ENCODE measurements at places on chromosomes 7 and 10.

DNA sequence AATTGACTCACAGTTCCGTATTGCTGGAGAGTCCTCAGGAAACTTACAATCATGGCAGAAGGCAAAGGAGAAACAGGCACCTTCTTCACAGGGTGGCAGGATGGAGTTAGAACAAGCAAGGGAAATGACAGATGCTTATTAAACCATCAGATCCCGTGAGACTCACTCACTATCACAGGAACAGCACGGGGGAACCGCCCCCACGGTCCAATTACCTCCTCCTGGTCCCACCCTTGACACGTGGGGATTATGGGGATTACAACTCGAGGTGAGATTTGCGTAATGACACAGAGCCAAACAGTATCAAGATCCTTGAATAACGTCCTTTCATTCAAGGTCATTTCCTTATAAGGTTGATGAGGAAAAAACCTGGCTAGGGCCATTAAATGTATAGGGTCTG is 176.6 kb downstream of the TPK1 start:
- no peak for DNase-seq

DNA sequence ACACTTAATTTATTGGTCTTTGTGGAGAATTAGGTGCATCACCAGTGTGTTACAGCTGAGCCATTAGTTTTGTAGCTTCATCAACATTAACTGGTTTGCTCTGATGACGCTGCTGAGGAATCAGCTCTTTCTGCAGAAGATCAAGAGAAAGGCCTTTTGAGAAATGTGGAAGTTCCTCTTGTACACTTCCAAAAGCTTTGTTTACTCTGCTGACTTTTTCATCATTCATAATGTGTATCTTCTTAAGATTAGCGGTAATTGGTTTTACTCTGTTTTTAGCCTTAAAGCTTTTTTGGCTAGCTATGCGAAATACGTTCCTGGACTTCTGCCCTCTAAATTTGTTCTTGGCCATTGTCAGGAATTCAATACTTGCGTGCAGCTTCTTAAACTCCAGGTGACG is 8.2 kb upstream of the PHYH start:
- DNase-seq: no peak

- no peak for DNase-seq
Measured at GRCh38 chr7:26127411-26127810, 24.6 kb upstream of the NFE2L3 start.

DNA sequence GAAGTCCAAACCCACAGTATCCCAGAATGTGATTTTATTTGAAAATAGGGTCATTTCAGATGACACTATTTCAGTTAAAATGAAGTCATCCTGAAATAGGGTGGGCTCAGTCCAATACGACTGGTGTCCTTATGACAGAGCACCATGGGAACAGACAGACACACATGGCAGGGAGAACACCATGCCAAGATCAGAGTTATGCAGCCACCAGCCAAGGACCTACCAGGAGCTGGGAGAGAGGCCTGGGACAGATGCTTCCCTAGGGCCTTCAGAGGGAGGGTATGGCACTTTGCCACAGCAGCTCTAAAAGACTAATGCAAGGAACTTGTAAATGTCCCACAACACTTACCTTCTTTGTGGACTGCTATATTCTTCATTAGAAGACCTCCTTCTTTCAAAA is 226.5 kb downstream of the NEBL start:
- DNase-seq: no peak

DNA sequence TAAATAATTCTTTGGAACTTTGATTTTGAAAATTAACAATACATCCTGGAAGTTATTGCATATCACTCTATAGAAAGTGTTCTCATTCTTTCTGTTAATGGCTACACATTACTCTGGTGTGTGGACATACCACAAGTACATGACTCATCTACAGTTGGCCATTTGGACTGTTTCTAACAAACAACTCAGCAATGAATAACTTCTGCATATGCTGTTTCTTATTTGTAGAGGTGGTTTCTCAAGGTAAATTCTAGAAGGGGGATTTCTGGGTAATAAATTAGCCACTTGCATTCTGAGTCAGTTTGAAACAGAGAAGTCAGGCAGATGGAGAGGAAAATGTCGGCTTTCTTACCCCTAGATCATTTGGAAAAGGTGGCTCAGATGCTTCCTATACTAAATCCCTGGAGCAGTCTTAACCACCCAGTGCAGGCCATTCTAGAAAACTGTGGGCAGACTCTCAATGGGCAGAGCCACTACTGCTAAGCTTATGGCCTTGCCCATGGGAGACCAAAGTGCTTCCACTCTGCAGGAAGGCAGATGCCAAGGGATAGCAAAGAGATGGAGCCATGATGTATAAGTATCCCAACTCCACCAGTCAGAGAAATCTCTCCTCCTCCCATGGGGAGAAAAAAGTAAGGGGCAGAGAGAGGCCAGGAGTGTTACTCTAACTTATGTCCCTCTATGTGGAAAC is 194.0 kb upstream of the PLPP4 start:
- DNase-seq: no peak

DNA sequence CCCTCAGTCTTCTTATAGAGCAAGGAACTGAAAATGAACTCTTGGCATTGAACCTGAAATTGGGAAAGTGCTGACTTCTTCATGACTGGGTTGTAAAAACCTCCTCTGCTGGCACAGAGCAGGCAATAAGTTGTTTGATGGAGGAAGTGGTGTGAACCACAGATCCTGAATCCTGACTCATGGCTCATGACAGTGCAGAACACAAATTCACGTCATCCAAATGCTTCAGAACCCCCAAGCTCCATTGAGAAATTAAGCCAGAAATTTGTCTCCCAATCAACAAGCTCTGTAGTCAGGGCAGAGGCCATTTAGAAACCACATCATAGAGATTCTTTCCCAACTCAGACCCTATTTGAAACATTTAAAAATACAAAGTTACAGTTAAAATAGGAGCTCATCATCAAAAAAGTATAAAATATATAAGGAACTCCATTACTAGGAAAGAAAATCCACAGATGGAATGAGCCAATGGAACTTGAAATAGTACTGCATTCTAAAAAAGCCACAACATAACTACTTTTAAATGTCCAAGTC is 10.3 kb upstream of the STK17A start:
- no peak for DNase-seq

DNA sequence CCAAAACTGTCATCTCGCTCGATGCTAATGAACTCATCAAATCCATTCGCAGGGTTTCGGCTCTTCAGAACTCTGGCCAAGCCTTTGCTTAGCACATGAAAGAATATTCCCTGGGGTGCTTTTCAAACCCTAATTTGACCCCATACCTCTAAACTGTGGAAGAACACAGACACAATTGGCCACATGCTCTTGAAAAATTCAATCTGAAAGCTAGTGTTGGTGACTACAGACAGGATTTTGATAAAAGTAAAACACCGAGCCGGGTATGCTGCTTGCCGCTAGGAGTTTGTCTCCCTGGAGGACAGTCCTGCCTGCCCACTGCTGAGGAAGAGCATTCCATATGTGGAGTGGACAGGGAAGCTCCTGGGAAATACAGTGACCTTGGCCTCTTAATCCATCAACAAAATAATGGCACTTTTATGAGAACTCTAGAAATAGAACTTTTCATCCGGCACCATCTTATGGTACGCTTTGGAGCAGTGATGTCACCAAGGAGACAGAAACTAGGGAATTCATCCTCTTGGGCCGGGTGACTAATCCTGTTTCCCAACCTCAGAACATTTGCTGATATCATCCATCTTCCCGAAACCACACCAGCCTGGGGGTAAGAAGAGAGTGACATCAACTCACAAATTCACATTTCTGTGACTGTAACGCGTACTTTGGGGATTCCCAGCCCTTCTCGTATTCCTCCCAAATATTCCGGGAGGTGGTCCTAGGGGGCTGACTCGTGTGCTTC is 34.2 kb downstream of the MTURN start:
- no peak for DNase-seq

GRCh38 chr10:130471486-130471885 is 335.3 kb downstream of the GLRX3 start:
- no peak for DNase-seq

DNA sequence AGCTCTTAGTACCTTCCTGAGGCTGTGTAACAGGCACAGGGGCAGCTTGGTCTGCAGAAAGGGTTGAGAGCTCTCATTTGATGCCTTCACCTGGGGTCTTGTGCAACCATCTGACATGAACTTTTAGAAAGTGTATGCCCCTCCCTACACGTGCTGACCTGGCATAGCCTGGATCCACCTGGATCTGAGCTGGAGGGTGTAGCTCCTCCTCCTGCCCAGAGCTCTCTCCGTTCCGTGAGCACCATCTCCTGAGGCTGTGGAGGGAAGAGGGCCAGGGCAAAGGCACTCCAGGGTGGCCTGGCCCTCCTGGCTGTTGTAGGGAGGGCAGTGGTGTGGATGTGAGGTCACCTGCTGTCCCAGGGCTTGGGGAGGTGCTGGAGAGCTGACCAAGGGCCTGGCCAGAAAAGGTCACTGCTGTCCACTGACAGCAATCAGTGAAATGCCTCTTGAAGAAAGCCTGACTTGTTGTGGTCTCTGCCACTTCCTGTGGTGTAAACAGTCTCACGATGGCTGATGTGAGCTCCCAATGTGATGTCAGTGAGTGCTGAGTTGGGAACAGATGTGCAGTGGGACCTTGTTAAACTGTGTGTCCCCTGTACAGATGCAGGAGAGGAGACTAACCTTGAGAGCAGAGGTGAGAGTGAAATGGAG is 23.0 kb downstream of the AMZ1 start:
- no peak for DNase-seq

GRCh38 chr10:101650863-101651262 is 44.1 kb downstream of the FBXW4 start:
- no peak for DNase-seq

GRCh38 chr10:43249151-43249961 is 17.5 kb downstream of the RASGEF1A start:
- no peak for DNase-seq

DNA sequence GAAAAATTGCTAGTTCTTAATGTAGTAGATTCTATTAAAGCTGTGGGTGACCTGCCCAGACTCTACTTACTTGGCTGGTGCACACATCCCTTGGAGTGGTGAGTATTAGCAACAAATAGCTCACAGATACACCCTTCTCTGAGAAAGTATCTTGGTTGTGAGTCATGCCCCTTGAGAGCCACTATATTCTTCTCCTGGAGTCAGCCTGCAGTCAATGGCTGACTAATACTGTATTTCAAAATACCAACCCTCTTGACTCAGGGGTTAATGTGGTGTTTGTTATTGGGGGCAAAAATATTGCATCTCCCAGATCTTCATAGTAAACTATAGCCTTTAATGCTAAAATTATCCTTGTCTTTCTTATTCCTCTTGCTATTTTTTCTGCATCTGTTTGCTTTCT is 354.9 kb downstream of the BMPER start:
- DNase-seq: no peak

DNA sequence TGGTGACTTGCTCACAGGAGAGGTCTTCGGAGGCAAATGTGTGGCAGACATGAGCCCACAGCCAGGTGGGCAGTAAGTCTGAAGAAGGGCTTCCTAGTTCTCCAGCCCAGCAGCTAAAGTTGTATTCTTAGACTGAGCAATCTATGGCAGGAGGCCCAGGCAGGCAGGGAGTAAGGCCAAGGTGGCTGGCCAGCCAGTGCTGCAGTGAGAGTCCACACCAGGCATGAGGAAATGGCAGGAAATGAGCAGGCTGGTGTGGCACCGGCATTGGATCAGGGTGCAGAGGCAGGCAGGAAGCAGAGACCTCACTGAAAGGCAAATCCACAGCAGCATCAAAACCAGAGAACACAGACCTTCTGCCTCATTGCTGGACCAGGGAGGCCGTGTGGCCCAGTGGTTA is 84.6 kb upstream of the PDE1C start:
- DNase-seq: no peak

DNA sequence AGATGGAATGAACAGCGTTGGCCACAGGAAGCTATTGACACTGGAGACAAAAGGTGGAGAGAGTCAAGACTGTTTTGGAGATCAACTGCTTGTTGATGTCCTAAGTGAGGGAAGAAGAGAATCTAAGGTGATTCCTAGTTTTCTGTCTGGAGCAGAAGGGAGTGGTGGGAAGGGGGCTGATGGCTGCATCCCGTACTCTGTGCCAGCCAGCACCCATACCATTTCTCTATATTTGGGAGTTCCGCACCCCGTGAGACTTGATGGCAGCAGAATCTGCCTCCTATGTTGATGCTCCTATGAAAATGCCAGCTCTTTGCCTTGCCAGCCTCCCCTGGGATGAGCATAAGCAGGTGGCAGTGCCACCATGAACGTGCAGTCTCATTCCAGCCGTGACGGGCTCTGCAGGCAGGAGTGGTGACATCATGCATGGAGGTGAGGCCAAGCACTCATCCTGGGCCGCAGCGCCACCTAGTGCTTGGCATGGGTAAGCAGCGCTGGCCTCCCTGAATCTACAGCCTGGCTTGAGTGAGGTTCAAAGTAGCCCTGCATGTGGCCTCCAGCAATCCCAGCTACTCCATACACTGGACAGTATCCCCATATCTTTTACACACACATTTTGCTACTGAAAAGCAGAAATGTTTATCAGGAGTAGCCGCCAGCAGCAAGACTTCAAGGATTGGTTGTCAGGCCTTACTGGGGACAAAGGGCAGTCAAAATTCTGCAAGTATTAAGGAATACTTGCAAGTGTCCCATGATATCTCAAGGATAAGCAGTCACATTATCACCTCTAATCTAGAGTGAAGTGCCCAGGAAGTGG is 43.0 kb downstream of the PODXL start:
- peak; percentile 66 for DNase-seq

DNA sequence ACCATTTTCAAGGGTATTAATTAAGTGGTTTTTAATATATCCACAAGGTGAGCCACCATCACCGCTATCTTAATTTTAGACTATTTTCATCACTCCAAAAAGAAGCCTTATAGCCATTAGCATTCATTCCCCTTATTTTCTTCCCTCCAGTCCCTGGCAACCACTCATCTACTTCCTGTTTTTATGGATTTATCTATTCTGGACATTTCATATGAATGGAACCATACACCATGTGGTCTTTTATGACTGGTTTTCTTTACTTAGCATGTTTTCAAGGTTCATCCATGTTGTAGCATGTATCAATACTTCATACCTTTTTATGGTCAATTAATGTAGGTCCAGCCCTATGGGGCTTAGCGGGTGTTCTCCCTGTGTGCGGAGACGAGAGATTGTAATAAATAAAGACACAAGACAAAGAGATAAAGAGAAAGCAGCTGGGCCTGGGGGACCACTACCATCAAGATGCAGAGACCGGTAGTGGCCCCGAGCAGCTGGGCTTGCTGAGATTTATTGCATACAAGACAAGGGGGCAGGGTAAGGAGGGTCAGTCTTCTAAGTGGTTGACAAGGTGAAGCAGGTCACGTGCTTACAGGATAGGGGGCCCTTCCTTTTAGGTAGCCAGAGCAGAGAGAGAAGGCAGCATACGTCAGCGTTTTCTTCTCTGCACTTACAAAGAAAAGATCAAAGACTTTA is 14.6 kb downstream of the WBP1L start:
- no peak for DNase-seq

DNA sequence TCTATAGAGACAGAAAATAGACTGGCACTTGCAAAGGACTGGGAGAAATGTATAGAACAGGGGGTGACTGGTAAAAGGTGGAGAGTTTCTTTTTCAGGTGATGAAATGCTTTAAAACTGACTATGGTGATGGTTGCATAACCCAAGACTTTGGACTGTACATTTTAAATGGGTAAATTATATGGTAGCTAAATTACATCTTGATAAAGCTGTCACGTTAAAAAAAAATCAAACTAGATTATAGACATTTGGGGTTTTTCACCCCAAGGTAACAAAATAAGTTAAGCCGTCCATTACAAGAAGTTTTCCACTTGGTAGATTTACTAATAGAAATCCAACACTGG is 24.0 kb downstream of the TMEM209 start:
- no peak for DNase-seq

- DNase-seq: no peak
Measured at GRCh38 chr7:143480501-143480900, 2.8 kb downstream of the TAS2R41 start.

All from activated CD8-positive, alpha-beta memory T cell treated with anti-CD3 and anti-CD28 coated beads for 1 hour (primary cell).